Naive thymus-derived CD8-positive, alpha-beta T cell (primary cell): ENCODE measurements at places on chromosomes 7 and 10.

DNA sequence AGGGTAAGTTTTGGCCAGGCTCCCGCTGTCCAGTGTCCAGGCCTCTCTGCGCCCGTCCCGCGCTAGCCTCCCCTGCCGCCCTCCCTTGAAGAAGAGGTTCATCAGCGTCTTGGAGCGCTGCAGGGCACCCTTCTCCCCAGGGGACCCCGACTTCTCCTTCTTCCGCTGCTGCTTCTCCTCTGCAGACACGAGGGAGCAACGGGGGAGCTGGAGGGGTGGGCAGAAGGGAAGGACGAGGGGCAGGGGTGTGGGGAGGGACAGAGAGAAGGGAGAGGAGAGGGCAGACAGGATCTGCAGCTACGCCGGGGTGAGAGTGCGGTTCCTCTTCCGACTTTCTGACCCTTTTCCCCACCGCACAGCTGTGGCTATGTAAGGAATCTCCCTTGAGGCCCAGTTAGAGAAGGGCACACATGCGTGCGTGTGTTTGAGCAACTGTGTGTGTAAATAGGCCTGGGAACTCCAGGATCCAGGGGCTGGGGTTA lies 12.8 kb downstream of the PDZD7 start:
- no peak for DNase-seq

GRCh38 chr7:115216652-115217051 lies 294.8 kb downstream of the MDFIC start:
- no peak for DNase-seq

GRCh38 chr7:159027789-159028507 lies 116.7 kb downstream of the VIPR2 start:
- no peak for DNase-seq

DNA sequence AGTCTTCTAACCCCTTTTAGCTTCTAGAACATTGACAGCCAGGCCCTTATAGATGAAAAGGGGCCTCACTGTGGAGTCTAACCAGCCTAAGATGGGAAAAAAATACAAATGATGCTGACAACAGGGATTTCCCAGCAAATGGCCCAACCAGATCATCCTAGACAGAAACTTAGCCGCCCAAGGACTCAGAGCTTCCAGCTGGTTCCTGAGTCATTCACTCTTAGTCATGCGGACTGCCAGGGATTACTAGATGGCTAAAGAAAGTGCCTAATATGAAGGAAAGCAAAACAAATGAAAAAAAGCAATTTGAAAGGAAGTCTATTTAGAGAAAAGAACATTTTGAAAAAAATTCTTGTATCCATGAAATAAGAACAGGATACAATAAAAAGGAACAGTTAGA lies 23.7 kb downstream of the TSPAN14 start:
- no peak for DNase-seq

DNA sequence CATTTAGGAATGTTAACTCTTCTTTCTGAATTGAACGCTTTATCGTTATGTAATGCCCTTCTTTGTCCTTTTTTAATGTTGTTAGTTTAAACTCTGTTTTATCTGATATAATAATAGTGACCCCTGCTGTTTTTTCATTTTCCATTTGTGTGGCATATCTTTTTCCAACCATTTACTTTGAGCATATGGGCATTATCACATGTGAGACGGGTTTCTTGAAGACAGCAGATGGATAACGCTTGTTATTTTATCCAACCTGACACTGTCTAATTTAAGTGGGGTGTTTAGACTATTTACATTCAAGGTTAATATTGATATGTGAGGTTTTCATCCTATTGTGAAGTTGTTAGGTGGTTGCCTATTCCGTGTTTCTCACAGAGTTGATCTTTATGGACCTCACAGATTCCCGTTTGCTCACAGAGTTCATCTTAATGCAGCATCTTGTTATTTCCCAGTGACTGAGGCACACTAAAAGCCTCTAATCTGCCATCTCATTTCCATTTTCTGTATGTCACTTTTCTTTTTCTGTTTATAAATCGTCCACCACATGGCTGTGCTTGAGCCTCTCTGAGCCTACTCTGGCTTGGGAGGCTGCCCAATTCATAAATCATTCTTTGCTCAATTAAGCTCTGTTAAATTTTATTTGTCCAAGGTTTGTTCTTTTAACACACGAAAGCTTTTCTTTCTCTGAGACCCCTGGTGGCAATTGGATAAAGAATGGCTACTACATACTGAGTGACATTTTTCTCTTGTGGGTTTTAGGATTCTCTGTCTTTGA lies 286.2 kb downstream of the HTR7 start:
- no peak for DNase-seq

DNA sequence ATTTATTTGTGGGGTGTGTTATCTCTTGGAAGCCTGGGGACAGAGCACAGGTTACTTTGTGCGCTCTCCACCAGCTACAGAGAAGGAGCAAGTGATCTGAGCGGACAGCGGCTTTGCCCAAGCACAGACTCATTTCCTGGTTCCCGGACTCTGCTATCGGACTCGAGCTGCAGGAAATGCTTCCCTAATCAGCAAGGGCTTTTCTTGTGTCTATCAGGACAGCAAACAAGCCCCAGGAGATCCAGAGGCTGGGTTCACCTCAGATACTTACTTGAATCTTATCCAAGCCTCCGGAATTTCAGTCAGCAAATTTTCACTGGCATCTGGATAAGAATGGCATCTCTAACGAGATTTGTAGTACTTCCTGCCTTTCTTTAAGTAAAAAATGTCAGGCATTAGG lies 27.8 kb downstream of the MRC1 start:
- no peak for DNase-seq

GRCh38 chr10:118668228-118668952 lies 72.9 kb upstream of the PRLHR start:
- no peak for DNase-seq

DNA sequence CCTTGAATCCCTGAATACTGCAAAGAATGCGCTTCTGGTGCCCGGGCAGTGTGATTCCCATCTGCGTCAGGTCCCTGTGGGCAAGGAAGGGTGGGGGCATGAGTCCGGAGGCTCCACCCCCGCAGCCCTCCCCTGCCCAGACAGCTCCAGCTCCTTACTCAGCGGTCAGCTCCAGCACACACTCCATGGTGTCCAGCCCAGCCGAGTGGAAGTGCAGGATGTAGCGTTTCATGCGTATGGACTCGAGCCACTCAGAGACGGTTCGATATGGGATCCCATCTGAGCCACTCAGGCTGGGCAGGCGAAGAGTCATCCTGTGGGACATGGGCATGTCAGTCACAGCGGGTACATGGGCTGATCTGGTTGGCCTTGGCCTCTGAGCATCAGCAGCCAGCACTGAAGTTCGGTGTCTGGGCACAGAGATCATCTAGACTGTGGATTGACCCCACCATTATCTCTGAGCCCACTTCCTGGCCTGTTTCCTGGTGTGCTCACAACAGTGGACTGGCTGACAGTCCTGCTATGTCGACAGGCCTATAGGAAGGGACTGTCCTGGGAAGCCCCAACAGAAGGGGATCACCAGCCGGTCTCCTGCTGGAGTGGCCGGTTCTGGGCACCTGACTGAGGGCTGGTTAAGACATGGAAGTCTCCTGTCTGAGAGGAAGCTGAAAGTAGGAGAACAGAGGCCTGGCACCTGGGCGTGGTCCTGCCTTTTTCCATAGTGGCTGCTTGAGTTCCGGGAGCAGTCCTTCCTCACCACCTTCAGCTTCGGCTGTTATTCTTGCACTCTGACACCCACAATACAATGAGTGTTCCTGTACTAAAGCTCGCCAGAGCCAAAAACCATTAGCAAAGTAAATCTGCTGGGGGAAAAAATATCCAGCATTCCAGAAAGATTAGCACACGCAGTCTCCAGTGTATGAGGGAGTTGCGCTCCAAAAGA lies 10.6 kb downstream of the ZYX start:
- no peak for DNase-seq

DNA sequence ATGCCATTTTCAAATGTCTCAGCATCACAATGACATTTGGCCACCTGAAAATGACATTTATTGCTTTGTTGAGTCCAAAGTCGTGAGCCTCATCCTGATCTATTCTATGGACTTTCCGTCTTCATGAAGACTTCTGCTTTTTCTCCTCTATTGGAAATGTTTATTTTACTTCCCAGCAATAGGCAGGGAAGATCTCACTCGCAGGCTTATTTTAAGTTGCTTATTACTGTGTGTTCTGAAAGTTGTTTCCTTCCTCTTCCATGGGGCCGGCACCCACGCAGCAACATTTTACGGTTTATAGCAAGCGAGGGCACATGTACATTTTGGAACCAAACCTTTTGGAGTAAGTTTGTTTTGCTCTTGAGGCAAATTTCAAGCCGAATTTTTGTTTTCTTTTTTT lies 221.0 kb upstream of the KLF6 start:
- no peak for DNase-seq

GRCh38 chr10:53491774-53492173 lies 719.2 kb upstream of the MBL2 start:
- DNase-seq = no peak

DNA sequence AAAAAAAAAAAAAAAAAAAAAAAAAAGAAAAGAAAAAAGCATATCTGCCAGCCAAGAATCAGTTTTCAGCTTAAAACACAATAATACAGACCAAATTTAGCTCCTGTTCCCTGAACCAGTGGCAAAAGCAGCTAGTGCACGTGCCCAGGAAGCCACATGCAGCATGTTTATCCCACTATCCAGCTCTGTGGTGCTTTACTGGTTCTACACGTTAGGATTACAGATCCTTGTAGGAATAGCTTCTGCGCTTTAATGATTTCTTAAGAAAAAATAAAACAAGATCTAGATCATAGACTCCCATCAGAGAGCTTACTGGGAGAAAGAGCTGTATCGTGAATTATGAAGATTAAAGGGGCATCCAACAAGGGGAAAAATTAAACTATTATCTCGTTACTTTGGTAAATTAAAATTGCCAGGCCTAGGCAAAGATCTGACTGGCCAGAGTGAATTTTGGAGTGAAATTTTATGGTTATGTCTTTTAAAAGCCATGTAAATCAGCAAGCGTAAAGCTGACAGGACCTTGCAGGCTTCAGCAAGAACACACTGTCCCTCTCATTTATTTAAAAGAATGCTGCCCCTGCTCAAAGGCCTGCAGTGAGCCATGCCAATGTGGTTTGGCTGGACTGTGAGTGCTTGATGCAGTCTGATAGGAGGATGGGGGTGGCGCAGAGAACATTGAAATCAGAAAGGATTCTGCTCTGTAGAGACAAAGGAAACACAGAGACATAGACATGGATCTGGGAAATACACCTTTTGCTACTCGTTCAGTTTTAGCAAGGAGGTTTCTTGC lies 177.3 kb upstream of the PHYHIPL start:
- DNase-seq = no peak

GRCh38 chr10:89163265-89163995 lies 43.7 kb downstream of the CH25H start:
- no peak for DNase-seq

- DNase-seq = no peak
Observed at GRCh38 chr10:15427843-15428414, 56.8 kb upstream of the FAM171A1 start.

DNA sequence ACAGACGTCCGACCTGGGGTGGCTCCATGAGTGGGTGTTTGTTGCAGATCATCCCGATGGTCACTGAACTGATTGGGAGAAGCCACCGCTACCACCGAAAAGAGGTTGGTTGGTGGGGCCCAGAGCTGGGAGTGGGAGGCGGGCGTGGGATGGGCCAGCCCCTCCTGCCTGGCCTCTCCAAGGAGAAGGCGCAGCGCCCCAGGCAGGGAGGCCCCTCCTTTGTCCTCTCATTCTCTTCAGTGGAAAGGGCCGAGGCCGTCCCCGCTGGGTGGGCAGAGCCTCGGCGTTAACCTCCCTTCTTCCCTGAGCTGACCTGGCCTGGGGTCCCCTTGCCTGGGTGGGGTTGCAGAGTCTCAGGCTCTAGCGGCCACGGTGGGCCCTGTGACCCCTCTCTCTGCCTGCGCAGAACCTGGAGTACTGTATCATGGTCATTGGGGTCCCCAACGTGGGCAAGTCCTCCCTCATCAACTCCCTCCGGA lies 5.2 kb downstream of the MTG1 start:
- DNase-seq = no peak

- DNase-seq = no peak
Observed at GRCh38 chr7:1632916-1633785, 36.9 kb upstream of the ELFN1 start.

- no peak for DNase-seq
Observed at GRCh38 chr7:97011536-97012364, 6.4 kb downstream of the DLX6 start.
